Retinal pigment epithelial cell (primary cell): ENCODE measurements at places on chromosomes 11 and 22.

DNA sequence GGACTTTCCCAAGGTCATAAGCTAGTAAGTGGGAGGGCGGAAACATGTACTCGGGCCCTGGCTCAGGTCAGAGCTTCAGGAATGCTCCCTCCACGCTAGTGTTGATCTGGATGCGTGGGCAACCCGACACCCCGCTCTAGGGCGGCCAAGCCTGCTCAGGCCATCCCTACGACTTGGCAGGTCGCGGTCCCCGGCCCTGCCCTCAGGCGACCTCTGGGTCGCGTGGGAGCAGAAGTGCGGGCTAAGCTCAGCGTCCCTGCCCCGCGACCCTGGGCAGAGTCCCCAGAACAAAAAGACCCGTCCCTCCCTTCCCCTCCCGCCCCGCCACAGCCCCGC, 781 bp upstream of the TEF start:
- peak; percentile 30 for DNase-seq

DNA sequence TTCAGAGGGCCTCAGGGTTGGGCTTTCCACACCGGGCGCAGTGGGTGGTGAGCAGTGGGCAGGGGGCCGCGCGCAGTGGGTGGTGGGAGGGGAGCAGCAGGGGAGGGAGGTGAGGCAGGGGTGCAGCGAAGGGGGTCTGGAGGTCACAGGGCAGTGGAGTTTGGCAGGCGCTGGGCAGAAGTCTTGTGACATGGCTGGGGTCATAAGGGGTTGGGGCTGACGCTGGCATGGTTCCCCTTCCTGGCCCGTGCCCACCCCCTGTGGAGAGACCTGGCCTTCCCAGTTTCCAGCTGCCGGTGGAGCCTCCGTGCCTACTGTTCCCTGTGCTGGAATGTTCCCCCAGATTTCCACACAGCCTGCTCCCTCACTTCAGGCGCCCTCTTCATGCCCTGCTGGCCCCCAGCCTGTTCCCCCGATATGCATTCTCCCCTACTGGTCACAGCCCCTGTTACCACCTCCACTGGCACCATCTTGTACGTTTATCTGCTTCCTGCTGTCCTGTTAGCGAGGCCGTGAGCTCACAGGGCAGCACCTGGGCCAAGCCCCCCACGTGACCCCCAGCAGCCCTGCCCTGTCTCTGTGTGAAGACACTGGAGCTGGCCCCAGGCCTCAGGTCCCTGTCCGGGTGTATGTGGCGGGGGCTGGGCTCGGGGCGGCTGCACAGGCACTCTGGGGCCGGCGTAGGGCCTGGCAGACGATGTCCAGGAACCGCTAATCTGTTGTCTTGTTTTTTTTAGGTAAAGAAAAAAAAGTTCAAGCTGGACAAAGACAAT, 111.6 kb downstream of the KCNQ1OT1 start:
- DNase-seq, result no peak

DNA sequence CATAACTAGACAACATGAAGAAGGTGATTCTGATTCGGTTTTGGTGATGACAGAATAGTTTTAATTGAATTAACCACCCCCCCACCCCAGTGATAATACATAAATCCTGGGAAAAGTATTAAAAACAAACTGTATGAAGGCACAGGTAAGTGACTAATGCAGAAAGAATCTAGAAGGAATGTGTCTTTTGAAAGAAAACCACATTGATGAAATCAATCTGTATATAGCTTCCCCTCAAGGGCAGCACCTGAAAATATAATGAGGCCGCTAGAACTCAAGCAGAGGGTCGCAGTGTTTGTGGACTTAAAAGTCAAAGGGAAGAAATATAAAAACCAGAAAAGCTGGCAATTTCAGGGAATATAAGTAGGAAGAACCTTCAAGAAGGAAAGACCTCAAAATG, 580.5 kb upstream of the CHORDC1 start:
- DNase-seq, result peak; percentile 11

DNA sequence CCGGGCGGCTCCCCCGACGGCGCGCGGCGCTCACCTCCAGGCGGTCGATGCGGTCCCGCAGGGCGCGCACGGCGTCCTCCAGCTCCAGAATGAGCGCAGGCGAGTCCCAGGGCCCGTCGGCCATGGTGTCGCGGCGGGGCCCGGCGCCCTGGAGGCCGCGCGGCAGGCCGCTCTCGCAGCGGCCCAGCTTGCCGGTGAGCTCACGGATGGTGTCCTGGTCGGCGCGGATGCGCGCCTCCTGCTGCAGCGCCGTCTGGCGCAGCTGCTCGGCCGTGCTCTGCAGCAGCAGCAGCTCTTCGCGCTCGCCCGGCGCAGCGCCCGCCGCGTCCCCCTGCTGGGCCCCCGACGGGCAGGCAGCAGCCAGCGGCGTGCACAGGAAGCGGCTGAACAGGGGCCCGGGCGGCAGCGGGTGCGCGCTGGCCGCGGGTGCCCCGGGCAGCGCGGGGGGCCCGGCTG, 599 bp downstream of the NPTXR start:
- peak; percentile 39 for DNase-seq

DNA sequence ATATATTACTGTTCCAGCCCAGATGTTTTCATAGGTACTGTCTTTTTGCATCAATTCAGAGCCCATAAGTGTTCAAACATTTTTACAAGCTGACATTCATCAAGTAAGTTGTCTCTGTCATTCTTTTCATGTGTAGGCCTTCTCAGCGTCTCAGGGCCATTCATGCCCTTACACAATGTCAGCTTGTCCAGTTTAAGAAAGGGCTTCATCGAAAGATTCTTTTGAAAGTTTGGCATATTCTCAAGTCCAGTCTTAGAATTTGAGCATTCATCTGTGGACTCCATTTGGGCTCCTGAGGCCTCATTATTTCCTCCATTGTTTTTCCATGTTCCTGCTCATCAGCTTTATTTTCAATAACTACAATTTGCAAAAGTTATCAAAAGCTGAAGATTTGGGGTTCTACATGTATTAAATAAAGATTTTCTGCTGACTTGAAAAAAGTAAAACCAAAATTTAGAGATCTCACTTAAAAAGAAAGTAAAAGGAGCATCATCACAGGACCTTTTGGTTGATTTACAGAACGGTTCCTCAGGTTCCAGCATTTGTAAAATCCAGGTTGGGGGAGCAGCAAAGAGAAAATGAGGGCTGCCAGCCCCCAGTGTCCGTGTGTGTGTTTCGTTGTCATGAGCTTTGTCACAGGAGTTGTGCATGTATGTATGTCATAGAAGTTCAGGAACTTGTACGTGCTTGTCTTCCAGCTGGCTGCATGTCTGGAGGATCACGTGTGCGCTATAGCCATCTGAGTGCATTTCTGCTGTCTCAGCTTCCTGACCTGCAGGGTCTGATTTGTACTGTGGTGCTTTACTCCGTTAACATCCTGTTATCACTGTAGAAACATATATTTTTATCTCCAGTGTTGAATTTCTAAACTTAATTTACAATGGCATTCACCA, 15.6 kb downstream of the MOV10L1 start:
- no peak for DNase-seq

- no peak for DNase-seq
Measured at GRCh38 chr11:96219981-96220623, 122.9 kb downstream of the MAML2 start.

- no peak for DNase-seq
Measured at GRCh38 chr11:61495801-61496601, 12.5 kb upstream of the LRRC10B start.

GRCh38 chr11:85589373-85589772, 37.8 kb downstream of the DLG2 start:
- peak; percentile 62 for DNase-seq

GRCh38 chr11:2293984-2294925, 7.5 kb downstream of the C11orf21 start:
- DNase-seq, result no peak

DNA sequence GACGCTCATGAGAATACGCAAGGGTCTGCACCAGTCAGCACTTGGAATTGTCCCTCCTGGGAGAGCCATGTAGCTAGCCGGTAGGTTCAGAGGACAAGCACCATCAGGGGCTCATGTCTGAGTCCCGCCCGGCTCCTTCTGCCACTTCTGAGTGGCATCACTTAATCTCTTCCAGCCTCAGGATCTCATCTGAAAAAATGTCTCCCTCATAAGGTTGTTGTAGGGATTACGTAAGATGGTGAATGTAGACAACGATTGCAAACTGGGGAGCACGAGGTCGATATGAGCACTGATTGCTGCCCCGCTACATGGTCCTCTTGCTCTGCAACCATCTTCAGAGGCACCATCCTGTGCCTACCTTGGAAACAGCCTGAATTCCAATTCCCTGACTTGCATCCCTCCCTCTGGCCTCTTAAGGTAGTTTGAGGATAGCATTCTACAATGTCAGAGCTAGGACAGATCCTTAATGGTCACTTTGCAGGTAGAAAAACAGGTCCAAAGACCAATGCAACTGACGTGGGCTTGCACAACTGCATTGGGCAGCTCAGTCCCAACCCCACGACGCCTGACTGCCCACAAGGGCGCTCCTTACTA, 115.8 kb upstream of the TMEM45B start:
- no peak for DNase-seq

- no peak for DNase-seq
Measured at GRCh38 chr11:119863851-119864601, 135.0 kb upstream of the NECTIN1 start.

- DNase-seq, result no peak
Measured at GRCh38 chr11:45745065-45745811, 59.7 kb upstream of the SLC35C1 start.

- no peak for DNase-seq
Measured at GRCh38 chr22:38205261-38206128, 3.7 kb downstream of the MAFF start.

- DNase-seq, result no peak
Measured at GRCh38 chr11:23206741-23207336, 346.6 kb upstream of the CCDC179 start.

GRCh38 chr22:29011240-29012100, 50.2 kb downstream of the C22orf31 start:
- no peak for DNase-seq

DNA sequence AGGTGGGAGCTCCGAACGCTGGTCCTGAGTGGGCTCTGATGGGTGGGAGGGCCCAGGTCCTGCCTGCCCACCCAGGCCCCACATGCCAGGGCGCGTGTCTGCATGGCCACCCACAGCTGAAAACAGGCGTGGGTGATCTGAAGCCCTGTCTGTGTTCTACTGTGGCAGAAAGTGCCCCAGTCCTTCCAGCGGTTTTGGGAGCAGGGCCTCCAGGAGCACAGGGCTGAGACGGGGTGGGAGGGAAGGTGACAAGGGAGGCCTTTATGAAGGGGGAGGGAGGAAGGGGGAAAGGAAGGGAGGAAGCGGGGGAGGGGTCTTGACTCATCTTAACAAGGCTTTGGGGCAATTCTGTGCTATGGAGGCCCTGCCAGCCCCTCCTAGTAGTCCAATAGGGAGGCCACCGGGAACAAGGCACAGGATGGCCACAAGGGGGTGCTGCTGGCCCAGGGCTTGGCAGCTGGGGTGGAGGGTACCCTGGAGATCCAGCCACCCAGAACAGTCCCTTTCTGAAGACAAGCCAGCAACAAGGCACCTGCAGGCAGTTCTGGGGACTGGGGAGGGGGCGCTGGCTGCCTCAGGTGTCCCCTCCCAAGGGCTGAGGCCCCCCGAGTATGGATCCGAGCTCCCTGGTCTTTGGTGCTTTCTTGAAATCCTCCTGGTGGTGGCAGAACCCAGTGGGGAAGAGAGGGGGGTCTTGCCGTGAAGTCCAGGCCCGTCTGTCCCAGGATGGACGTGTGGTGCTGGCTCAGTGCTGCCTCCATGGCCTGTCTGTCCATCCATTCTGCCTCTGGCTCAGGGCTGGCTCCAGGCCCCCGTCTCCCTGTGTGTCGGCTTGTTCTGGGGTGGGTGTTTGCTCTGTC, 6.3 kb upstream of the FADS3 start:
- no peak for DNase-seq

- DNase-seq, result no peak
Measured at GRCh38 chr11:35721651-35722282, 59.2 kb downstream of the TRIM44 start.

- DNase-seq, result no peak
Measured at GRCh38 chr11:119470317-119471291, 47.6 kb upstream of the THY1 start.

GRCh38 chr11:113796663-113797259, 17.2 kb downstream of the CLDN25 start:
- no peak for DNase-seq

DNA sequence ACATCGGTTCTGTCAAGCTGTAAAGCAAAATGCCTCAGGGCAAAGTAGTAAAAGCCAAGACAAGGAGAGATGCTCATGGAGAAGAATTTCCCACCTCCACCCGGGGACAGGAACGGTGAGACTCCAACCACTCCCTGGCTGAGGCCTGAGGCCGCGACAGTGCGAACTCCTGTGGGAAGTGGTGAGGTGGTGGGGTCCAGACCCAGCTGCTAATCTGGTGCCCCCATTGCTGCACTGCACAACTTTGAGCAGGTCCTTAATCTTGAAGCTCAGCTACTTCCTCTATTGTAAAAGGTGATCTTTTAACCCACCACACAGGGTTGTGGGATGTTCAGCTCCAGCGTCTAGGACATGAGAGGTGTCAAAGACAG, 83.9 kb downstream of the ZC3H12C start:
- DNase-seq, result no peak

GRCh38 chr11:20099527-20099926, 60.7 kb downstream of the DBX1 start:
- no peak for DNase-seq

DNA sequence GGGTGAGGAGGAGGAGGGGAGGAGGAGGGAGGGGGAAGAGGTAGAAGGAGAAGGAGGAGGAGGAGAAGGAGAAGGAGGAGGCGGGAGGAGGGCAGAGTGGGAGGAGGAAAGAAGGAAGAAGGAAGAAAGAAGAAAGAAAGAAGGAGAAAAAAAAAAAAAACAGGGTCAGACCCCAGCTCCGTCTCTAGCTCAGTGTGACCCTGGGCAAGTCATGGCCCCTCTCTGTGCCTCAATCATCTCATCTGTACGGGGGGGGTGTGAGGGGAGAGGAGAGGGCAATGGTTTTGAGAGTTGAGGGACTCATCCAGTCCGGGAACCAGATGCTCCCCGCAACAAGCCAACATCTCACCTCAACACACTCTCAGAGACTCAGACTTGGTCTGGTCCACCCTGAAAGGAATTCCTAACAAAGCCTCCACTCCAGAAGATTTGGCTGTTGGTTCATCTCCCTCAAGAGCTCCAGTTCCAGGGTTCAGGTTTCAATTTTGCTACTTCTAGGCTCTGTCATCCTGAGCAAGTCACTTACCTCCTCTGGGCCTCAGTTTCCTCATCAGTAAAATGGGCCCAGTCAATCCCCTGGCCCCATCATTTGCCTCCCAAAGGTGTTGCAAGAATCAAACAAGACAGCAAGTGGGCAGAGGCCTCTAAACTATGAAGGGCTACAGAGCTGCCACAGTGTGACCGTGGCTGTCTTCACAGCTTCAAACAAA, 7.7 kb downstream of the CARD10 start:
- no peak for DNase-seq

DNA sequence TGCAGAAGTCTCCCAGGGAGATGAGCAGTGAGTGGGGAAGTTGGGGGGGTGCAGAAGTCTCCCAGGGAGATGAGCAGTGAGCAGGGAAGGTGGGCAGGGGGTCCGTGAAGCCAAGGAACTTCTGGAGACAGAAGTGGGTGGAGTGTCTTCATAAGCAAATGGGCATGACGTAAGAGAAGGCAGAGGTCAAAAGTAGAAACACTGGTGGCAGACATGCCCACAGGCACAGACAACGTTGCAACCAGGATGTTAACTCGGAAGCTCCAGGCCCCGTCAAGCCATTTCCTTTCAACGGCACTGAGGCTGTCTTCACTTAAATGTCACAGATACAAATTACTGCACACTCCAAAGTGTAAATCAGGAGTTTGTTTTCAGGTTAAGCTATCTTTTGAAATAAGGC, 186.1 kb downstream of the SHANK2 start:
- no peak for DNase-seq
